ENCODE measurements at places on chromosomes 3 and 15.

DNA sequence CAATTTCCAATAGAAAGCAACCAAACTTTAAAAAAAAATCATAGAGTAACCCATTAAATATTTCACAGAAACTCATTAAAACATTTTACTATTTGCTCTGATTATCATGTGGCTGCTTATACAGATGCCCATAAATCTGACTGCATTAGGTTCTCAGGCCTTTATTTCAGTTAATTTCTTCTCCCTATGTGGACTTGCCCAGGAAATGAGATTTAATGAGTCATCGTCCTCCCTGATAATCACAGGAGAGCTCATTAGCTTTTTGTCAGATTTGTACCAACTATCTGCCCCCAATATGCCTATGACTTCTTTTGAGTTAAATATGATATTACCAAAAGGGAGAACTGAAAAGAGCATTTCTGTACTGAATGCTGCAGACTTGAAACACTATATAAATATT, 168.0 kb downstream of the FOXB1 start:
- no peak for DNase-seq

DNA sequence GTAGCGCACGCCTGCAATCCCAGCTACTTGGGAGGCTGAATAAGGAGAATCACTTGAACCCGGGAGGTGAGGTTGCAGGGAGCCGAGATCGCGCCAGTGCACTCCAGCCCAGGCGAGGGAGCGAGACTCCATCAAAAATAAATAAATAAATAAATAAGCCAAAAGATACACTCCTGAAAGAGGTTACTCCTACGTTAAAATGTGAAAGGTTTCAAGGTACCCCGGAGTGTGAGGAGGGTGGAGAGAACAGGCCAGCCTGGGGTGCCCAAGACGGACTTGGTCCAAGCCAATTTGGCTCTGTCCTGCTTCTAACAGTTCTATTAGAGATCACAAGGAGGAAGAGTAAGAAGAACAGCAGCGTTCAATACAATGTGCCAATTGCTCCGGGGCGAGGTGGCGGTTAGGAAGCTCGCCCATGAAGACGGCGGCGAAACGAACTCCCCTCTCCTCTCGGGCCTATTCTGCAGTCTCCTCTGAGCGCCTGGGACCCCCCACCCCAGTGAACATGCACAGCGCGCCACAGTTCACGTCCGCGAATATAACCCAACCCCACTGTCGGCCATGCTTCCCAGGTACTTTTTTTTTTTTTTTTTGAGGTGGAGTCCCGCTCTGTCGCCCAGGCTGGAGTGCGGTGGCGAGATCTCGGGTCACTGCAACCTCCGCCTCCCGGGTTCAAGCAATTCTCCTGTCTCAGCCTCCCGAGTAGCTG, 942 bp downstream of the ELP6 start:
- no peak for DNase-seq

GRCh38 chr3:115520651-115521245, 102.6 kb upstream of the GAP43 start:
- DNase-seq, result no peak

GRCh38 chr15:69859866-69860265, 237.9 kb downstream of the TLE3 start:
- no peak for DNase-seq

DNA sequence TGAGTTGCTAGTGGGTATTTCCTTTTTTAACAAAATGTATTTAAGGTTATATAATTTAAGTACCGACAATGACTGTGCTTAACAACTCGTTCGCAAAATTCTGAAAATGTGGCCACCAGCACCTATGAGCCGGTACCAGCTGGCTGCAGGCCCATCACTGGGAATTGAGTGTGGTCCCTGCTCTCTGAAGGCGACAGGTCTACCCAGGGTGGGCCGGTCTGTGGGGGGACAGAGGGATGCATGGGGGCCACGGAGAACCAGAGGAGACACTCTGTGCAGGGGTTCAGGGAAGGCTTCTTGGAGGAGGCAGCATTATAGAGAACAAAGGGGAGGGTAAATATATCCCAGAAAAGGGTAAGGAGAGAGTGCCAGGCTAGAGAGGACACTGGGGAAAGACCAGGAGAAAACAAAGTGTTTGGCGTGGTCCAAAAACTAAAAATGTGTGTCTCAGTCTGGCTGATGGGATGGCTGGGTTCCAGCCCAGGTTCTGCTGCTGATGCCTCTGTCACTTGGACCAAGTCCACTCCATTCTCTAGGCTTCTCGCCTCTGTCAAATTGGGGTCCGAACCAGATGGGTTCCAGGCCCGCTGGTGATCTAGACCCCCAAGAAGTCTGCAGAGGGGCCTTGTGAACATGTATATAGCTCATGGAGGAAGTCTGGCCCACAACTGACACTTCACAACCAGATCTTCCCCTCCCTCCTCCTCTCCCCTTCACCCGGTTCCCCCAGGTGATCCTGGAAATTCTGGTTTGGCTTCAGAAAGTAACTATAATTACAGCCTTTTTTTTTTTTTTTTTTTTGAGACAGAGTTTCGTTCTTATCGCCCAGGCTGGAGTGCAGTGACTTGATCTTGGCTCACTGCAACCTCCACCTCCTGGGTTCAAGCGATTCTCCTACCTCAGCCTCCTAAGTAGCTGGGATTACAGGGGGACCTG, 10.7 kb upstream of the CYP11A1 start:
- no peak for DNase-seq

- DNase-seq, result no peak
These were observed 175.6 kb upstream of the RASGRP1 start for GRCh38 chr15:38740206-38740605.

DNA sequence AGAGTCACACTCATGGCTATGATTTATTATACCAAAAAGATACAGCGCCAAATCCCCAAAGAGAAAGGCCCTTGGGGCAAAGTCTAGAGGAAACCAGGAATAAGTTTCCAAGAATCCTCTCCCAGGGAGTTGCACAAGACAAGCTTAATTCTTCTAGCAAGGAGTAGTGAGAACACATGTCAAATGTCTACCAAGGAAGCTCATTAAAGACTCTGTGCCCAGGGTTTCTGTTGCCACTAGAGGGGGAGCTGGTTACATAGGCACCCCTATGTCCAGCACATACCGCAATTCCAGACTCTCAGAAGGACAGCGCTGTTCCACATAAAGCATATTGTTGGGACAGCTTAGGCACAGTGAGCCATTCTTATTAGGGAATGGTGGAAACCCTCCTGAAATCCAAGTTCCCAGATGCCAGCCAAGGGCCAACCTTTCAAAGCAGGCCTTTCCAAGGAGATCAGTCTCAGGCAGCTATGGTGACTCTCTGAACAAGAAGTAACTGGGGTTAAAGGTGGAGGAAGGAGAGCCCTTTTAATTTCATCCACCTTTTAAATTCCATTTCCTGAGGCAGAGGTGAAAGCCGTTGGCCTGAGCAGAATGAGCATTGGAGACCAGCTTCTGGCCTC, 194.2 kb downstream of the UACA start:
- DNase-seq, result no peak

- DNase-seq, result no peak
These were observed 69.0 kb downstream of the MYO1E start for GRCh38 chr15:59303633-59304032.

- DNase-seq, result no peak
These were observed 18.1 kb downstream of the METTL6 start for GRCh38 chr3:15409239-15409638.

- DNase-seq, result no peak
These were observed 706 bp downstream of the FSIP1 start for GRCh38 chr15:39781967-39782302.

DNA sequence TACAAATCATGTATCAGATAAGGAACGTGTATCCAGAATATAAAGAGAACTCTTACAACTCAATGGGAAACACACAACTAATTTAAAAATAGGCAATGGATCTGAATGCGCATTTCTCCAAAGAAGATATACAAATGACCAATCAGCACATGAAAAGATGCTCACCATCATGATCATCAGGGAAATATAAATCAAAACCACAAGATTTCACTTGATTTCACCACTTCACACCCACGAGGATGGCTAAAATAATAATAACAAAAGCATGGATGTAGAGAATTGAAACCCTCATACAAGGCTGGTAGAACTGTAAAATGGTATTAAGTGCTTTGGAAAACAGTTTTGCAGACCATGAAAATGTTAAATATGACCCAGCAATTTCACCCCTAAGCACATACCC, 26.7 kb upstream of the SLC12A8 start:
- DNase-seq, result no peak

GRCh38 chr15:87369269-87369668, 887.3 kb downstream of the NTRK3 start:
- DNase-seq, result no peak

DNA sequence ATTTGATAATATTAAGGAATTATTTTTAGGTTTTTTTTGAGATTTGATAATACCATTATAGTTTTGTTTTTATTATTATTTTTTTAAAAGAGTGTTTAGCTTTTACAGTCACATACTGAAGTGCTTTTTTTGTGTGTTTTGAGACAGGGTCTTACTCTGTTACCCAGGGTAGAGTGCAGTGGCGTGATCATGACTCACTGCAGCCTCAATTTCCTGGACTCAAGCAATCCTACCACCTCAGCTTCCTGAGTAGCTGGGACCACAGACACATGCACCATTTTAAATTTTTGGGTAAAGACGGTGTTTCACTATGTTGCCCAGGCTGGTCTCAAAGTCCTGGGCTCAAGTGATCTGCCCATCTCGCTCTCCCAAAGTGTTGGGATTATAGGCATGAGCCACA, 73.0 kb downstream of the SUMF1 start:
- peak; percentile 14 for DNase-seq

GRCh38 chr3:176430244-176431037, 766.8 kb downstream of the TBL1XR1 start:
- DNase-seq, result no peak

GRCh38 chr3:19254189-19254588, 105.9 kb downstream of the KCNH8 start:
- DNase-seq, result no peak

DNA sequence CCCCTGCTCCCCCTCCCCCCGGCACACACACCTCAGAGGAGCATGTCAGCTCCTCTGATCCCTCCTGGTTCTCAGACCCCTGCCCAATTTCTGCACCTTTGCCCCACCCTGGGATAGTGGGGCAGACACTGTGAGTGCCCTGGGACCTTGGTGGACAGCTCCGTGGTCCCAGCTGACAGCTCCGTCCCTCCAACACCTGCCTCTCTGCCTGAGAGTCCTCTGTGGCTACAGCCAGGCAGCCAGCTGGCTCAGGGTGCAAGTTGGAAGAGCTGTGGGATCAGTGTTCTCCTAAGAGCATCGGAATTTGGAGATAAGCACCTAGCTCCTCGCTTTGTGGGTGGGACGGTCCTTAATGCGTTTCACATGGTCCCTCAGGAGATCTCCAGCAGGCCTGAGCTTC, 43.7 kb upstream of the PGPEP1L start:
- DNase-seq, result no peak

- DNase-seq, result no peak
These were observed 85.9 kb downstream of the AQP9 start for GRCh38 chr15:58224068-58224467.

DNA sequence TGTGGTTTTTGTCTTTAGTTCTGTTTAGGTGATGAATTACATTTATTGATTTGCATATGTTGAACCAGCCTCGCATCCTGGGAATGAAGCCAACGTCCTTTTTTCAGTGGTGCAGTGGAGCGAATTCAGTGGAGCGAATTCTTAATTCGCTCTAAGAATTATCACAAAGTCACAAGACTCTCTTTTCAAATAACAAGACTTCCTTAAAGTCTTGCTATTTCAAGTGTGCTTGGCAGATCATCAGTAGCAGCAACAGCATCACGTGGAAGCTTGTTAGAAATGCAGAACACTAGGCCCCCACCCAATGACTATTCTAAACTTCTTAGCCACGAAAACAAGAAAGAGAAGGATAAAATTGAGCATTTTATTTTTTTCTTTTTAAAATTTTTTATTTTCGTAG, 58.1 kb upstream of the CD200R1L start:
- DNase-seq, result no peak

- DNase-seq, result no peak
These were observed 84.4 kb downstream of the CMSS1 start for GRCh38 chr3:99902091-99902490.

GRCh38 chr3:5431811-5432378, 244.4 kb downstream of the EDEM1 start:
- no peak for DNase-seq

- DNase-seq, result no peak
These were observed 58.0 kb downstream of the KY start for GRCh38 chr3:134592806-134593205.

- DNase-seq, result no peak
These were observed 13.0 kb downstream of the GUCA1C start for GRCh38 chr3:108940568-108941263.

DNA sequence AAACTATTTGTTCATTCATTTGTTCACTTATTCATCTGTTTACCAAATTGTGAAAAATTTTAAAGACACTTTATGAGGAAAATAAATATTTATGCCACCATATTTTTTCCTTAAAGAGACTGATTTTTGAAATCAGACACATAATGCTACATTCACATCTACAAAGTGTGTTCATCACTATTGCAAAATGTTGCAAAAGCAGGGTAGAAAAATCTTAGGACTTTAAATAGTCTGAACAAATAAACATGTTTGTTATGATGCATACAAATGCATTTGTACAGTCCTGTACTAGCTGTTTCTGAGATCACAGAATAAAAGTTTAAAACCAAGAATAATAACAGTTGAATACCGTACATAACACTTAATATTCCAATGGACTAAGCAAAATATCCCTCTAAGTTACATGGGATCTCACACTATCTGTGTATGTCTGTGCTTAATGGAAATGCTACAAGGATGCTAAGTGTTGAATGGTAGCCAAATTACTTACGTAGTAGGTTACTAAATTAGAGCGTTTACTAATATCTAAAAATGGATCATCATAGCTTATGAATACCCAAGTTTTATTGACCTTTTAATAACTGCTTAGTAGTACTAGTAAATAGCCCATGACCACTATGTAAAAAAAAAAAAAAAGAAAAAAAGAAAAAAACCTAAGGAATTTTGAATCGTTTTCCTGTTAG, 25.1 kb downstream of the ATP11B start:
- no peak for DNase-seq

GRCh38 chr3:30320392-30320791, 286.0 kb upstream of the TGFBR2 start:
- DNase-seq, result no peak

GRCh38 chr15:50909010-50909317, 481 bp downstream of the AP4E1 start:
- DNase-seq, result no peak

DNA sequence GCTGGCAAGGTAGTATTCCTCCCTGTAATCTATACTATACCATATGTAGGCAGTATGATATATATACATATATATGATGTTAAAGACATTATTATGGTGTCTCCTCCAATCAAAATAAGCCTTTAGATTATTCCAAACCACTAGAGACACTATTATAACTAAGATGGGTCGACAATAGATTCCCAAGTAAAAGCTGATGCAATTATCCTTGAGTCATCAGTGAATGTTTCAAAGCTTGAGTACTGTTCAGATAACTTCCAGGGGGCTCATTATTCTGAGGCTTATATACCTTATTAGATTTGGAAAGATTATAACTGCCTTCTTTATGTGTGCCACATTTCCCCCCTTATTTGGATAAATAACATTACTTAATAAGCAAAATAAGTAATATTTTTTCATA, 11.9 kb upstream of the C3orf38 start:
- DNase-seq, result no peak

- no peak for DNase-seq
These were observed 18.1 kb upstream of the SLC41A3 start for GRCh38 chr3:126102011-126102410.

Measured in stimulated activated CD8-positive, alpha-beta memory T cell treated with anti-CD3 and anti-CD28 coated beads, Interleukin-12 subunit alpha, Interleukin-12 subunit beta, amount 100 ng/mL, for 4 hours (primary cell).